Anterior cingulate cortex (tissue), 58 donors: ENCODE measurements at places on chromosomes 7 and 10.

DNA sequence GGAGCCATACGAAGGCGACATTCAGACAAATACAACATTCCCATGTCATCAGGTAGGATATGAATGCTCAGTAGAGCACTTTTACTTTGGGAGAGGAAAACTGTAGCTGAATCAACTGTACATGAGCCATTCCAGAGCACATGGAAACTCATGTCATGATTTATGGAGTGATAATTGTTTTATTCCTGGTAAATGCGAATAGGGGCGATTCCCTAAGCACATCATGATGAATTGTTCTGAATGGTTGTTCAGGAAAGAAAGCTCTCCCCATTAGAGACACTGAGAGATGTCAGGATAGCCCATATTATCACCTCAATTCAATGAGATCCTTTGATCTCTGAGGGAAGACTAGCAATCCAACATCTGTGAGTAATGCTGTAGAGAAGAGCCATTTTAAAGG is 243.6 kb downstream of the FOXP2 start:
- DNase-seq: no peak

DNA sequence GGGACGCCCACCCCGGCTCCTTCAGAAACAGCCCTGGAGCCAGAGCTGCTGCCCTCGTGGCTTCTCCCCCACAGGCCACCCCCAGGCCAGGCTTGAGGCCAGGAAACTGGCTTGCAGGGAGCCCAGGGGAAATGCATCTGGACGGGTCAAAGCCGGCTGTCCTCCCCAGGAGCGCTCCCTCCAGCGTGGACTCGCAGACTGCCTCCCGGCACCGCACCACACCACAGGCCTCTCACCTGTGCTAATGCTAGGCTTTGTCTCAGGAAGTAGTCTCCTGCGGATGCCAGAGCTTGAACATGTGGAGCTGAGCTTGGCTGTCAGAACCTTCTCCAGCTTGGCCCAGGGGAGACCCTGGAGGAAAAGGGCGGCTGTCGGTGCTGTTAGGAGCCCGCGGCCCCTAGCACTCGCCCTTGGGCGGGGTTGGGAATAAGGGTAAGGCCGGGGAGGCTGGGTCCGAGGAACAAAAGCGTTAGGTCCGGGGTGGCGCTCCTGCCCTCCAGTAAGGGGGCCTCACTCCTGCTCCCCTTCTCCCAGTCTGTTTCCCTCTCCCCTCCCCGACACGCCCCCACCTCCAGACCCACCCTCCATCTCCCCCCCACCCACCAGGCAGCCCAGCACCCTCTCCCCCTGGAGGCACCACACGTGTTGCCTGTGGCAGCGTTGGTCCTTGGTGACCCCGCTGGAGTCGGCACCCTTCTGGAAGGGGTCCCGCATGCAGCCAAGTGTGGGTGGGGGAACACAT is 21.6 kb upstream of the DRGX start:
- DNase-seq: no peak

- no peak for DNase-seq
Measured at GRCh38 chr7:75725306-75725705, 13.4 kb downstream of the HIP1 start.

- peak; percentile 84 for DNase-seq
Measured at GRCh38 chr10:132738454-132739224, 47.3 kb downstream of the NKX6-2 start.
